ENCODE measurements at places on chromosomes 2 and 18.

DNA sequence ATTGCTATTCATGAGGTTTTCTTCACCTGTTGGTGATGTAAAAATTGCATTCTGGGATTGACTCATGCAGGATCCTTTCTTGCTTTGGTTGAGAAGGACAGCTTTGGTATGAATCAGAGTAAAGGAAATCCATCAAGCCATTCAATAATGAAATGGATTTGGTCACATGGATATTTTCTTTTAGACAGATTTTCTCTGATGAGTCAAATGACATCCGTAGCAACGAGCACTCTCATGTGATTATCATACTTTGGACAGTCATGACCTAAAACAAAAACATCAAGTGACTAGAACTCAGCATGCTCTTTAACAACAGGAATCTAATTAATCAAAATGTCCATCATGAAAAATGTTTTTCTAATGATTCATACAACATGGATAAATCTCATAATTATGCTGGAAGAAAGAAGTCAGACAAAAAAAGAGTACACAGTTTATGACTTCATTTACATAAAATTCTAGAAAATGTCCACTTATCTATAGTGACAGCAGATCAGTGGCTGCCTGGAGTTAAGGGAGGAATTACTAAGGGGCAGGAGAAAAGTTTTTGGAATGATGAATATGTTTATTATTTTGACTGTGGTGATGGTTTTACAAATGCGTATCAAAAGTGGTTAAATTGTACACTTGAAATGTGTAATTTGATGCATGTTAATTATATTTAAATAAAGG, 30.7 kb downstream of the TRAK2 start:
- ATAC-seq: peak; percentile 73

- no peak for ATAC-seq
Measured at GRCh38 chr2:128544321-128545037, 225.8 kb upstream of the HS6ST1 start.

DNA sequence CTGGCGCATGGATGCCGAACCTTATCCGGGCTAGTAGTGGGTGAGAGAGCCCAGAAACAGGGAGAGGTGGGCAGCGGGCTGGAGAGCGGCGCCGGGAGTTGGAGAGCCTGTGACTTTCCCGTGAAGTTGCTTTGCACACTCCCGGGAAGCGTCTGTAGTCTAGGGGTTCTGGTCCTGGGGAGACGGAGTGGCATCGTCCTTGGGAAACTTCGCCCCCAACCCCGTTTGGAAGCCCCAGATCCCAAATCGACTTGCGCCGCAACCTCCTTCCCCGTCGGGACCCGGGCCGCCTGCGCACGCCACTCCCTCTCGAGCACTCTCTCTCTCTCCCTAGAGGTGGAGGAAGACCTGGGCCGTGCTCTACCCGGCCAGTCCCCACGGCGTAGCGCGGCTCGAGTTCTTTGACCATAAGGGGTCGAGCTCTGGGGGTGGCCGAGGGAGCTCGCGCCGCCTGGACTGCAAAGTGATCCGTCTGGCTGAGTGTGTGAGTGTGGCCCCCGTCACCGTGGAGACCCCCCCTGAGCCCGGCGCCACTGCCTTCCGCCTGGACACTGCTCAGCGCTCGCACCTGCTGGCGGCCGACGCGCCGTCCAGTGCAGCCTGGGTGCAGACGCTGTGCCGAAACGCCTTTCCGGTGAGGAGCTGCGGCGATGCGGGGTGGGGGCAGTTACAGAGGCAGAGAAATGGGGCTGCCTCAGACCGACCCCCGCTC, 456 bp downstream of the DOK1 start:
- peak; percentile 42 for ATAC-seq

GRCh38 chr18:24027156-24027827, 12.7 kb downstream of the TTC39C start:
- peak; percentile 80 for ATAC-seq

- ATAC-seq: no peak
Measured at GRCh38 chr2:86747711-86748639, 27.9 kb downstream of the RMND5A start.

DNA sequence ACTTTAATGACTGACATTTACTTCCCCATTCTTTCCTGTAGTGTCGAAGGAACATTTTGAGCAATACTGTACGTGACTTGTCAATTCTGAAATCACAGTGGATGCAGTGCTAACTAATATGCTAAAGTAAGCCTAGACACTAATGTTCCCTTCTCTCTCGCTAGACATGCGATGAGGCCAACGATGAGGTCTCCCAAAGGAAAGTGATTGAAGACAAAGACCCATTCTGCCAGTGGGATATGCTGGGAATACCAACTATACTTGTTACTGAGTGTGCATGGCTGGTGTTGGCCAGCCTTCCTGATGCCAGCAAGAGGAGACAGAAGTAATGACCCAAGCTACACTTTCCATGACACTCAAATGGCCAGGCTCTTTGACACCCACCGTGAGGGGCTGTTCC, 2.5 kb upstream of the SERPINE2 start:
- ATAC-seq: no peak

GRCh38 chr2:17181051-17181752, 337.0 kb downstream of the RAD51AP2 start:
- no peak for ATAC-seq

GRCh38 chr2:120571015-120571728, 164.5 kb upstream of the GLI2 start:
- ATAC-seq: no peak

DNA sequence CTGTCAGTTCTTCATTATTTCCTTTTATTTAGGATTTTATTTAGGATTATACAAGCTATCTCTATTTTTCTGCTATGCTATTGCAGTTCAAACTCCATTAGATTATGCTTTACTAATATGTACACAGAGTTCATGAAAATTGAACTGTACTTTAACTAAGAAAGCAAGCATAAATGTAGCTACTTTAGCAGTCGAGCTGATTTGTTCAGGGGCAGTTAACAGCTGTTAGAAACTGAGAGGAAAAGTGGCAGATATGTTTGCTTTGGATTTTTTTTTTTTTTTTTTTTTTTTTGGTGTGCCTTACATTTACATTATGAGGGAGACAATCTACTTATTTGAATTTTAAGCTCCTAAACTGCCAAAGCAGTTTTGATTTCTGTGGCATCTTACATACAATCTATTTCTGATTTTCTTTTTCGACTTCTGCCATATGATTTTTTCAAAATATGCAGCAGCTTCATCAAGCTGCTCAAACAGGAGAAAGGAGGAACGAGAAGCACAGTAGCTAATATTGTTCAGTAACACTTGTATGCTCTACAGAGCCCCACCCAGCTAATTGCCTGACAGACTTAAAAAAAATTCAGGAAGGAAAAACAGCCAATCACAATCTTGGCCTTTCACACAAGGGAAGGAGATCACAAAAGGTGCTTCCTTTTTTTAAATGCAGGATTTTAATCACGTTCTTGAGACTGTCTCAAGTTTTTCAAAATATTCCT, 233.4 kb upstream of the SIX3 start:
- ATAC-seq: no peak

GRCh38 chr2:28810384-28811285, at the start of gene SPDYA:
TSS of gene SPDYA (plus strand) at chr2:28810834. CDS start at chr2:28816015, 5,181 bp downstream.
- ATAC-seq: peak; percentile 90

GRCh38 chr2:72010647-72011369, 136.9 kb downstream of the CYP26B1 start:
- ATAC-seq: no peak

GRCh38 chr2:5886462-5886861, 194.3 kb downstream of the SOX11 start:
- ATAC-seq: no peak

DNA sequence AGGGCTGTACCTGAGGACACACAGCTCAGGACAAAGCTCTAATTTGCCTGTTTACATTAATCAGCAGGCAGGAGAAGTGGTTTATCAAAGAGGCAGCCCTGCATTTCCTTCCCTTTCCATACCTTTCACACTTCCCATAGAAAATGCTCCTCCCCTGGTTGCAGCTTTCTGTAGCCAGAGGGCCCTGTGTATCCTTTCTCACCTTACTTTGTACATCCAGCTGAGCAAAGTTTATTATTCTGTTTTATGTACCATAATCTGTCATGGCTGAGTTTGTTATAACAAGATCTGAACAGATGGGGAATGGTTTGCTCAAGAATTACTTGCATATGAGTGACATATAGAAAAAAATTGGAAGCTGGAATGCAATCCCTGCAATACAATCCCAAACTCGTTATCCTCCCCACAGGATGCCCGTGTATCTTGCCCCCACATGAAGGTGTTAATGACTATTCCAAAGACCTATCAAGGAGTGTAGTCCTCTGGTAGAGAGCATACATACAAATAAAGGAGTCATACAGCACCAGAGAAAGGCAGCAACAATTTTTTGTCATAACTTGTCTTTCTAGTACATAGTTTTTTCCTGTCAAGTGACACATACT, 1025.8 kb upstream of the KLHL29 start:
- no peak for ATAC-seq

- no peak for ATAC-seq
Measured at GRCh38 chr2:95063086-95063958, 37.8 kb downstream of the MAL start.

GRCh38 chr18:9475643-9476591, 604 bp downstream of the RALBP1 start:
- ATAC-seq: peak; percentile 2

- ATAC-seq: no peak
Measured at GRCh38 chr2:31227711-31228125, 6.2 kb upstream of the EHD3 start.

All from SK-N-SH treated with all-trans-retinoic acid at 6 μM for 48 hours (cell line).